Tongue (tissue), 3 donors: ENCODE measurements at places on chromosomes 1 and 21. TPM values are rescaled to one million over a fixed set of nuclear protein-coding genes. Genes with fewer than 3 reads are reported as not detected.

DNA sequence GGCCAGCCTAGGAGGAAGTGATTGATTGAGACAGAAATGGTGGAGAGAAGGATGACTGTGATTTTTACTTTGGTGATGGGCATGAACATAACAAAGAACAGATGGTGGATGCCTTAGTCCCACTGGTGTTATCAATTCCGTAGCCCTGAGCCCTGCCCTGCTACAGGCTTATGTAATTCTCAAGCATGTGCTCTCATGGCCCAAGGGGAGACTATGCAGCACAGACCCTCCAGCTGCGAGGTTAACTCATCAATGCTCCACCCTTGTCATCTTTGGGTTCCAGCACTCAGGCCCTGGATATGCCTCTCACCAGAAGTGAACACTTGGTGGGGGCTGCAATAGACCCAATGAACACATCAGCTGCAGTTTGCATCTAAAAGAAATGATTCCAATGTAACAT lies 62.7 kb upstream of the LRRC8D start:
- peak; percentile 54 for DNase-seq

TFF2 gene
- total RNA-seq: not detected

GRCh38 chr1:99858881-99859280 lies 8.7 kb downstream of the AGL start:
- no peak for DNase-seq

PRKAA2 gene
- total RNA-seq: 81.1 TPM

DNA sequence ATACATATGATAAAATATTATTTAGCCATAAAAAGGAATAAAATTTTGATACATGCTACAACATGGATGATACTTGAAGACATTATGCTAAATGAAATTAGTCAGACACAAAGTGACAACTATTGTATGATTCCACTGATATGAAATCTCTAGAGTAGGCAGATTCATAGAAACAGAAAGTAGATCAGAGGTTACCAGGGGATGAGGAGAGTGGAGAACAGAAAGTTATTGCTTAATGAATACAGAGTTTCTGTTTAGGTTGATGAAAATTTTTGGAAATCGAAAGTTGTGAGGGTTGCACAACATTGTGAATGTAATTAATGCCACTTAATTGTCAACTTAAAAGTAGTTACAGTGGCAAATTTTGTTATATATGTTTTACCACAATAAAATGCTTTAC lies 315.7 kb upstream of the USP25 start:
- DNase-seq: no peak

SLAMF7 gene
- 0.41 TPM for total RNA-seq

DENND2C gene
- 12.3 TPM for total RNA-seq

GRCh38 chr1:61123326-61123725 lies 41.0 kb downstream of the NFIA start:
- no peak for DNase-seq

GRCh38 chr1:23727362-23727811 lies 15.9 kb upstream of the ELOA start:
- peak; percentile 10 for DNase-seq

DNA sequence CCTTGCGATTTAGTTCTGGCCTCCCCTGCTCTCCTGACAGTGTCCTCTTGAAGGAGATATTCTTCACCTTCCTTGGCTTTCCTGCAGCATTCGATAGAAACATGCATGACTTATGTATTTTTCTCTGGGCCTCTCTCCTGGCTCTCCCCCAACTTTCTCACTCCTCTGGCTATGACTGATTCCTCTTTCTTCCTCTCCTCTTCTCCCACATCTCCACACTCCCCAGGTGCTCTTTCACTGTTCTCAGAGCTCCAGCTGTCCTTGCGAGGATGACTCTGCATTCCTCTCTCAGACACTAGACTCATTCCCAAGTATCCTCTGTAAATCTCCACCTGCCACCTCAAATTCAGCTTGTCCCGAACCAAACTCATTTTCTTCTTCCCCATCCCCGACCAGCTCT lies 18.0 kb downstream of the LRRC42 start:
- DNase-seq: no peak

GRCh38 chr1:178552856-178553255 lies 39.9 kb downstream of the TEX35 start:
- DNase-seq: no peak

RBM15 gene
- total RNA-seq: 56.0 TPM

DNA sequence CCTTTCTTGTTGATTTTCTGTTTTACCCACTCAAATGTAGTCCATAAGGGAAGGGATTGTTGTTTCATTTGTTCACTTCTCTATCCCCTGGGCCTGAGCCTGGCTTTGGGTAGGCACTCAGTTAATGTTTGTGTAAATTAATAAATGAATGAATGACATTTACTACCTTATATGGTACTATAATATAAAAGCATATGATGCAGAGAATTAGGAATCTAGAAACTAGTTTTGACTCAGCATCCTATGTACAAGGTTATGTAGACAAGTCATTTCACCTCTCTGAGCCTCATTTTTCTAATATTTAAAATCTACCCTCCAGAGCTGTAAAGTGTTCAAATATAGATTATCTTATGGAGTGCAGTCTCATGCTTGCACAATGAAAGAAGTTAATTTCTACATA lies 68.9 kb upstream of the S1PR1 start:
- no peak for DNase-seq

DNA sequence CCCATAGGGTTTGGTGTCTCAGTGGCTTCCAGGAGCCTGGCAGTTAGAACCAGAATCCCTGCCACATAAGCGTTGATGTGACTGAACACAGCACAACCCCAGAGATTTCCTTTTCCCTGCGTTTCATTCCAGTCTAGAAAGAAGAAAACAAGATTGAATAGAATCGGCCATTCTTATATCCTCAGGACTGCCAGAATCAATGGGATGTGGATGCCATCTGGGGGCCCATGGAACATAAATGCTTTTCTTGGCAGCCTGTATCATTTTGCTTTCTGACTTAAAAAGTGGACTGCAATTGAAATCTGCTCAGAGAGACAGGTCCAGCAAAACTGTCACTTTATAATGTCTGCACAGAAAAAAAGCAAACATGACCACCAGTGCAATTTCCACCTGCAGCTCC lies 80.3 kb downstream of the DISC1 start:
- DNase-seq: no peak

DNA sequence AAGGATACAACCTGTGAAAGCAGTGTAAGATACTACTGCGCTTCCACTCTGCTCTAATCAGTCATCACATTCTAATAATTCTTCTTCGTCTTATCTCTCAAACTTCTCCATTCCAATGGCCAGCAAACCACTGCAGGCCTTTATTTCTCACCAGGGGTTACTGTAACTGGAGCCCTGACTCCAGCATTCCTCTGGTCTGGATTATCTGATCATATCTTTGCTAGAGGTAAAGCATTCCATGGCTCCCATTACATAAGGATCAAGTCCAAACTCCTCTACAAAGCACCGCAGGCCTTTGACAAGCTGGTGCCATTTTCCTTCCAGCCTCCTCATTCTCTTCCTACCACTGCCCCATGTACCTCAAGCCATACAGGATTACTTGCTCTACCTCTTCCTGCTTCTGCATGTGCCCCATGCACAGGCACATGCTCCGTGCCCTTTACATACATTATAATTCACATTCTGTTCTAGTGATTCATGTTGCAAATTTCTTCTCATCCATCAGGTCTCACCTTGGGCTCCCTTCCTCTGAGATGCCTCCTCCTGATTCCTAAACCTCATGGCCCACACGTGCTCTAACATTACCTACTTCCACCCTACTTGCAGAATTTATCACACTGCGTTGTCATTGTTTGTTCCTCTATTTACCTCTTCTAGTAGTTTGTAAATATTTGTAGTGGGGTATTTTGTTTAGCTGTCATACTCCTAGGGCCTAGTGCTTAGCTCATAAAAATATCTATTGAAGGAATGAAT lies 9.3 kb upstream of the SERBP1 start:
- no peak for DNase-seq

MAP3K21 gene
- 1.4 TPM for total RNA-seq

GRCh38 chr1:164563721-164564360 lies 4.9 kb downstream of the PBX1 start:
- peak; percentile 42 for DNase-seq

GRCh38 chr21:29193072-29193471 lies 62.6 kb downstream of the MAP3K7CL start:
- DNase-seq: peak; percentile 55

SLC45A3 gene
- total RNA-seq: 4.2 TPM

RNF207 gene
- total RNA-seq: 22.0 TPM

- DNase-seq: no peak
Measured at GRCh38 chr1:113751516-113751915, 7.8 kb downstream of the PHTF1 start.

PRRX1 gene
- total RNA-seq: 185 TPM

GRCh38 chr1:109523706-109524105 lies 14.2 kb upstream of the AMIGO1 start:
- DNase-seq: no peak

- no peak for DNase-seq
Measured at GRCh38 chr21:33578214-33578613, 10.3 kb downstream of the DONSON start.

DNA sequence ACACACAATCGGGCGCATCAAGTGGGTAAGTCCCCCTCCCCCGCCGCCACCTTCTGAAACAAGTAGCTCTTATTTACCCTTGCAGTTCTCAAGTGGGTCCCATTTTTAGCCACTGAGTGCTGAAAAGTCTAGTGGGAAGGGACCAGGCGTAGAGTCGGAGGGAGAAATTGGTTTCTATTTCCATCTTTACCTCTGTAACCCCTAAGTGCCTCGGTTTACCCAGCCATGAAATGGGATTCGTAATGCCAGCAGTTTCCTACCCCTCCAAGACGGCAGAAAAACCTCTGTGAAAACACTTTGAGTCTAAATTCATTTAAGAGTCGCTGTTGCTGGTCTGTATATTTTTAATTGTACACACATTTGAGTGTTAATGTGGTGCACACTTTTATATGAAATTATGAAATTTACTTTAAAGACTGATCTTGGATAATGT lies 928 bp downstream of the TLCD4 start:
- DNase-seq: no peak

GRCh38 chr1:47409311-47410067 lies 6.6 kb upstream of the FOXE3 start:
- peak; percentile 32 for DNase-seq

- DNase-seq: no peak
Measured at GRCh38 chr1:31244326-31244725, 4.6 kb upstream of the NKAIN1 start.

GRCh38 chr1:6795203-6795602 lies 9.9 kb downstream of the CAMTA1 start:
- no peak for DNase-seq

DNA sequence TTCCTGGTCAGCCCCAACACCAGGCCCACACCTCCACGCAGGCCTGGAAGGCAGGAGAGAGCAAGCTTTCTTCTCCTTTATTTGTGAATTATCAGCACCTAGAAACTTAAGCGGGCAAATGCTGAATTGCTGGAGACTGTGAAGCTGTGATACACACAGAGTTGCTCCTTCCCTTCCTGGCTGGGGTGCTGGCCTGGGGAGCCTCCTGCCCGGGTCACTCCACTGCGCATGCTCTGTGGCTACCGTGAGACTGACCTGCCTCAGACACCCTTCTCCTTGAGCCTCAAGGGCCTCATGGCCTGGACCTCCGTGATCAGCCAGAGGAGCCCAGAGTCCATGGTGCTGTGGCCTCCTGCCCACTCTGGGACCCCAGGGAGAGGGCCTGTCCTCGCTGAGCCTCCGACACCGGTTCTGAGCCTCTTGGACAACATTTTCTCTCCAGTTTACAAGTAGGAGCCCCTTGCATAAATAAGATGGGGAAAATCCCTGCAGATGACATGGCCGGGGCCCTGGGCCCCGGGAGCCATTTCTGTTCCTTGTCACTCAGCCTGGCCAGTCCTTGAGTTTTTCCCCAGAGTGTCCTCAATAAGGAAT lies 18.0 kb downstream of the AGPAT3 start:
- DNase-seq: no peak

CLDN19 gene
- total RNA-seq: 2.8 TPM

OR2T2 gene
- total RNA-seq: not detected
